Omental fat pad (tissue), 4 donors: ENCODE measurements at places on chromosomes 7 and 10. TPM values are rescaled to one million over a fixed set of nuclear protein-coding genes. Genes with fewer than 3 reads are reported as not detected.

The RPS24 gene
- total RNA-seq, result 2,373 TPM

The GRID1 gene
- total RNA-seq, result 3.5 TPM

The PRKG1 gene
- 33.9 TPM for total RNA-seq

The TRPV5 gene
- total RNA-seq, result not detected

The RSU1 gene
- total RNA-seq, result 121 TPM

The MMS19 gene
- 117 TPM for total RNA-seq

The COL17A1 gene
- total RNA-seq, result 1.7 TPM

The CFAP58 gene
- 0.19 TPM for total RNA-seq

The NUB1 gene
- total RNA-seq, result 49.7 TPM

The CPA2 gene
- not detected for total RNA-seq

The VSTM4 gene
- 11.8 TPM for total RNA-seq

The LRRC17 gene
- not detected for total RNA-seq

The RP9 gene
- 9.7 TPM for total RNA-seq

The NEUROG3 gene
- total RNA-seq, result not detected

The TLX1 gene
- not detected for total RNA-seq

The FAM25G gene
- total RNA-seq, result not detected

The OPALIN gene
- not detected for total RNA-seq

The MGAM2 gene
- total RNA-seq, result 0.19 TPM

The FGFBP3 gene
- total RNA-seq, result 0.44 TPM

The IGFBP1 gene
- 15.6 TPM for total RNA-seq

The SYT15 gene
- 9.6 TPM for total RNA-seq

The WIPF3 gene
- total RNA-seq, result 0.24 TPM

The ANKRD7 gene
- not detected for total RNA-seq

The SPDYE8 gene
- not detected for total RNA-seq

The ATXN7L1 gene
- 19.5 TPM for total RNA-seq

The GHRHR gene
- total RNA-seq, result not detected

The ARMC3 gene
- total RNA-seq, result not detected

The PDLIM1 gene
- 175 TPM for total RNA-seq

The HHEX gene
- 9.8 TPM for total RNA-seq

The SLC16A12 gene
- 0.72 TPM for total RNA-seq

The HABP2 gene
- total RNA-seq, result not detected

The OR6B1 gene
- not detected for total RNA-seq

The PSD gene
- total RNA-seq, result 1.1 TPM

The SAP25 gene
- total RNA-seq, result 4.7 TPM

The PPP1R3C gene
- total RNA-seq, result 6.2 TPM

The TRAPPC14 gene
- total RNA-seq, result 5.7 TPM

The CYP3A7 gene
- 0.60 TPM for total RNA-seq

The PRSS1 gene
- not detected for total RNA-seq

The TSPAN15 gene
- 141 TPM for total RNA-seq

The DNAJB6 gene
- total RNA-seq, result 149 TPM

The ZNF398 gene
- total RNA-seq, result 20.9 TPM
